ENCODE measurements at places on chromosomes 3 and 15. TPM values are rescaled to one million over a fixed set of nuclear protein-coding genes. Genes with fewer than 3 reads are reported as not detected.
A peak's percentile ranks its signal among the peaks of the same experiment; 100 is the strongest.

- H3K27me3 ChIP-seq, result peaks cover 17% of the 10 kb centered on the region
- peak overlapping the region; percentile 85 for H3K4me3 ChIP-seq
- peak overlapping the region; percentile 81 for H3K27ac ChIP-seq
- peaks cover 21% of the 10 kb centered on the region for H3K4me1 ChIP-seq
- no peak for DNase-seq
- peaks cover 5% of the 10 kb centered on the region for H3K36me3 ChIP-seq
These were observed 1.3 kb downstream of the NEDD4 start for GRCh38 chr15:55991802-55992768.

DNA sequence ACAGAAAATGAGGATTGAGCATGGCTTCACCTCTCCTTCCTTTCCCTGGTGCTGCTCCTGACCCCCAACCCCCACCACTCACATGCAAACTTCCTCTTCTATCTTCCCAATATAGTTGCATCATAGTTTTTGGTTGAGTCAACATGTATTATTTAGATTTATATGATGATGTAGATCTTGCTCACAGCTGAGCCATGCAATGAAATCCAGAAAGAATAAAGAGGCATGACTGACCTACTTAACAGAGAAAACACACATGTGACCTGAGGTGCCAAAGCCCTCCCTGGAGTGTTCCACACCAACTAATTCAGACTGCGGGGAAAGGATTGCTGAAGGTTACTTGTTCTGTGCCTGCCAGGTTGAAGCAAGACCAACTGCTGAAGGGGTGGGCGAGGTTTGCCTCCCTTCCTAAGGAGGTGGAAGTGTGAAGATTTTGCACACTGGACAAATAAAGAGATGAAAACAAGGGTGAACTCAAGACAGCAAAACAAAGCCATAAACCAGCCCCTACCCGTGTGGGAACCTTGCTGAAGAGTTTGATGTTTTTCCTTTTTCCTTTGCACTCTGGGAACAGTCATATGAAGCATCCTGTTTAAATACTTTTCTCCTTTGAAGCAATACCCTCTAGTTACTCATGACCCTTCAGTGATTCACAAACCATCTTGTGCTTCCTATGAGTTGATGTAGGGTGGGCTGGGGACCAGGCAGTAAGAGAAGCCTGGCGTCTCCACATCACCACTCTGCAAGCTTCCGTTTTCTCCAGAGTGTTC is 155.2 kb upstream of the UBE2E1 start:
- peaks cover 8% of the 10 kb centered on the region for H3K4me1 ChIP-seq
- H3K27me3 ChIP-seq, result peaks cover under 1% of the 10 kb centered on the region
- H3K27ac ChIP-seq, result no peak overlapping the region

GABRA5 gene
- not detected for total RNA-seq

TGM4 gene
- total RNA-seq, result not detected

RASGRF1 gene
- not detected for total RNA-seq

CFAP161 gene
- not detected for total RNA-seq

CMC1 gene
- 22.4 TPM for total RNA-seq

DNA sequence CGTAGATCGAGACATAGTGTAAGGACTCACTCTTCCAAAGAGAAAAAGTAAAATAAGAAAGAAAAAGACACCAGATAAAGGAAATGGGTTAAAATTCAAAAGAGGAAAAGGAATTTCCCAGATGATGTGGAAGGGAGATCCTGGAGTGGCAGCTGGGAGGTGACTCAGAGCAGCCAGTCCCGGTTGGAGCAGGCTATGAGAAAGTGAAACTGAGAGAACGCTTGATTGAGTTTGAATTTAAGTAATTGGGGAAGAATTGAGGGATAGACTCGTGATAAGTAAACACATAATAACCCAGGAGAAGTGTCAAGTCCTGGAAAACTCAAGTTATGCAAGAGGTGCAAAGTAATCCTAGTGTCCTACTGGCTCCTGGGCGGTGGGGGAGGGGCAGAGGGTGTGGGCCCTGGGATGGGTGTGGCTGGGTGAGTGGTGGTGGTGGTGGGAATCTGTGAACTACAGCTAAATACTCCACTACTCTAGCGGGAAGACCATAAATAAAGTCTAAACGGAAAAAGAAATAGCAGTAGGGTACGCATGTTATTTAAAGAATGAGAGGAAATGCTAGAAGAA is 1.2 kb downstream of the PRR20G start:
- H3K36me3 ChIP-seq, result no peaks in the 10 kb centered on the region
- DNase-seq, result no peak
- H3K4me3 ChIP-seq, result no peak overlapping the region
- H3K4me1 ChIP-seq, result no peaks in the 10 kb centered on the region

ENTPD3 gene
- not detected for total RNA-seq

DNA sequence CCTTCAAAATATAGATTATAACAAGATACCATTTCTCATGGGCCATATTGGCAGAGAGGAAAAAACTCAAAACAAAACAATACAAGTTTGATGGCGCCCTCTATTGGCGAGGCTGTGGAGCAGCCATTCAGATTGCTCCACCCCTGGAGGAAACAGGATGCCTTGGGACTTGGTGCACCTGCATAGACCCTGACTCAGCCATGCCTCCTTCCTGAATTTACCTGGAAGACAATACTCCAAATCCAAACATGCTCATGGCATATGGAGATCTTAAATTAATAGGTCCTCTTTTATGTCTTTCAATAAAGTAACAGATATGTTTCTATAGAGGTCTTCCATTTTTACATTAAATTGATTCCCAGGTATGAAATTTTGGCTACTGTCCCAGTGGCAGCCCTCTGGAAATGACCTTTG is 90.0 kb downstream of the APBA2 start:
- H3K36me3 ChIP-seq, result peaks cover 4% of the 10 kb centered on the region
- H3K4me3 ChIP-seq, result no peak overlapping the region
- H3K27me3 ChIP-seq, result no peaks in the 10 kb centered on the region
- peak; percentile 73 for DNase-seq
- peaks cover 33% of the 10 kb centered on the region for H3K4me1 ChIP-seq

GRCh38 chr3:37086918-37087317 is 87.5 kb downstream of the LRRFIP2 start:
- no peaks in the 10 kb centered on the region for H3K4me1 ChIP-seq
- H3K27me3 ChIP-seq, result no peaks in the 10 kb centered on the region
- DNase-seq, result no peak
- peaks cover 4% of the 10 kb centered on the region for H3K36me3 ChIP-seq

DNA sequence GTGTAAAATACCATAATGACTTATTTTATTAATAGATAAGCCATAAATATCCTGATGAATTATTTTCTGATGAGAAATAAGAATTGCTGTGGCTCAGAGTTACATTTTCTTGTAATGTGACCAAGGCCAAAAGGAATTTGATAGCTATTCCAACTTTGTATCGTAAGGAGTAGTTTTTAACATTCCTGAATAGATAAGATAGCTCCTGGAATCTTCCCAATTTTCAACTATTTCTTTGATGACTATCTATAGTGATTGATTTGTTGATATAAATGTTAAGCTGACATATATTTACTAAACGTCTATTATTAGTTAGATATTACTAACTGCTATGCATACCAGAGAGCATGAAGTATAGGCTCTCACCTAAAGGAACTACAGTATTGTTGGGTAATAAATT is 49.1 kb upstream of the SATB1 start:
- no peaks in the 10 kb centered on the region for H3K27me3 ChIP-seq
- H3K27ac ChIP-seq, result no peak overlapping the region
- H3K36me3 ChIP-seq, result peaks cover 27% of the 10 kb centered on the region
- peaks cover 11% of the 10 kb centered on the region for H3K4me1 ChIP-seq
- H3K4me3 ChIP-seq, result no peak overlapping the region

DNA sequence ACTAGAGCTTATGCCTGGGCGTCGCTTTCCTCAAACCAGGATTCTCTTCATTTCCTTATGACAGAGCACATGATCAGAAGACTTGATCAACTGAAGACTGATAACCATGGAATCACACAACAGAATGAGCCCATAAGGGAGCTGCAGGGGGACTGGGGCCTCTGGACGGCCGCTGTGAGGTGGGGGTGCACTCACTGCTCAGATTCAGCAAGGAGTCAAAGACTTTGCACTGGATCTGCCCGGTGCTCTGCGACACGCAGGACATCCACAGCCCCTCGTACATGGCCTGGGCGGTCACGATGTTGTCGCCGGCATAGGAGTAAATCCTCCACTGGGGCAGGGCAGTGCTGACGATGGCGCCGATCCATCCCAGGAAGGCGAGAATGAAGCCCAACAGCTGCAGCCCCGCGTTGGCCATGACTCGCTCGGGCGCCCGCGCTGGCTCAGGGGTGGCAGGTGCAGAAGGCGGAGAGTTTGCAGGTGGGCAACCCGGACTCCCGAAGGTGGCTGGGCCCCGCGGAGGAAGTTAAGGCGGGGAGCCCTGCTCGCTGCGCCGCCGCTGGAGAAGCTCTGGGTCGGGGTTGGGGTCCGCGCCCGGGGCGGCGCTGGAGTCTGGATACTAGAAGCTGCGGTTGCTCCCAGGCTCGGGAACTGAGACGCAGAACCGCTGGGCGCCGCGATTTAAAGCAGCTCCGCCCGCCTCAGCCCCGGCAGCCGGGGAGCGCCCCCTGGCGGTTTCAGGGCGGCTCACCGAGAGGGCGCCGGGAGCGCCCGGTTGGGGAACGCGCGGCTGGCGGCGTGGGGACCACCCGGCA is at the start of gene CLDN1:
TSS of gene CLDN1 (minus strand) at position 658 of the 815 bp plus-strand sequence. CDS start at position 418, 240 bp downstream.
- H3K27ac ChIP-seq, result no peak within 1 kb of the TSS
- no peaks in the 10 kb centered on the region for H3K36me3 ChIP-seq
- peaks cover 33% of the 10 kb centered on the region for H3K27me3 ChIP-seq
- H3K4me3 ChIP-seq, result peak within 1 kb of the TSS; percentile 66

HCN4 gene
- total RNA-seq, result not detected

DNA sequence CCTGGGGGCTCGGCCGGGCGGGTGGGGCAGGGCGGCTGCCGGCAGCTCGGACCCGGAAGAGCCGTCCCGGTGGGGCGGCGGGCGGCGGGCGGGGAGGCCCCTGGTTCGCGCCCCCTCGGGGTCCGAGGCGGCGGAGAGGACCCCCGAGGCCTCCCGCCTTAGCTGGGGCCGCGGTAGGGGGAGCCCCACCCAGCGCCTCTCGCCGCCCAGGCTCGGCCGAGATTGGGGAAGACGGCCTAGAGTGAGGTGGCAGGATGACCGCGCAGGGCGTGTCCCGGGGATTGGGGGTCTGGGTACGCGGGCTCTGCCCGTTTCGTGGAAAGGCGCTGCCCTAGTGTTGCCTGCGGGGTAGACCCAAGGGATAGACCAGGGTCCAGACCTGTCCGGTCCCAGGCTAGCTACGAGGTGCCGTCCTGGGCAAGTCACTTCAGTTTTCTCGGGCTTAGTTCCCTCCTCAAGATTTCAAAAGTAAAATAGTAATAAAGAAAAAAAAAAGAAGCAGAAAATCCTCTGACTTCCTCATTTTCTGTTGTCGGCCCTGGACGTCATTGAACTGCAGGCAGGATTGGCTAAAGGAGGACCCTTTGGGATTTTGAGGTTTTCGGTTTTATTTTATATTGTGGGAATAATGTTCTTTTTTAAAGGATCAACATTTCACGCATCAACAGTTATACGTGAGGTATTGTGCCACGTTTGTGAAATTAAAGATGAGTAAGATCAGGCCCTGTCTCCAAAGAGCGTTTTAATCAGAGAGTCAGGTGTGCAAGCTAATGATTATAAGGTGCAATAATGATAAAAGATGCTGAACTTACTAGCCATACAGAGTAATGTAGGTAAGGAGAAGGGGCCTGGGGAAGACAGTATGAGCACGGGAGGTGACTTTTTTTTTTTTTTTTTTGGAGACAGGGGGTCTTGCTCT is 679 bp downstream of the IQGAP1 start:
- DNase-seq, result peak; percentile 67
- peaks cover 44% of the 10 kb centered on the region for H3K4me1 ChIP-seq
- H3K27ac ChIP-seq, result peak overlapping the region; percentile 94
- H3K4me3 ChIP-seq, result peak overlapping the region; percentile 88
- peaks cover 37% of the 10 kb centered on the region for H3K36me3 ChIP-seq

FSIP1 gene
- 0.36 TPM for total RNA-seq

MORC1 gene
- not detected for total RNA-seq

RHOV gene
- total RNA-seq, result 0.40 TPM

RAB6B gene
- total RNA-seq, result 1.7 TPM

SLC22A14 gene
- not detected for total RNA-seq

- no peaks in the 10 kb centered on the region for H3K4me1 ChIP-seq
- no peak for DNase-seq
- no peaks in the 10 kb centered on the region for H3K27me3 ChIP-seq
- H3K4me3 ChIP-seq, result no peak overlapping the region
- H3K27ac ChIP-seq, result no peak overlapping the region
These were observed 527.5 kb downstream of the NAALADL2 start for GRCh38 chr3:175386630-175387029.

GRCh38 chr15:81073801-81074200 is 60.3 kb upstream of the CFAP161 start:
- H3K27me3 ChIP-seq, result peaks cover 6% of the 10 kb centered on the region
- no peak overlapping the region for H3K4me3 ChIP-seq
- H3K4me1 ChIP-seq, result peaks cover 11% of the 10 kb centered on the region
- no peak overlapping the region for H3K27ac ChIP-seq
- peak; percentile 10 for DNase-seq

DNA sequence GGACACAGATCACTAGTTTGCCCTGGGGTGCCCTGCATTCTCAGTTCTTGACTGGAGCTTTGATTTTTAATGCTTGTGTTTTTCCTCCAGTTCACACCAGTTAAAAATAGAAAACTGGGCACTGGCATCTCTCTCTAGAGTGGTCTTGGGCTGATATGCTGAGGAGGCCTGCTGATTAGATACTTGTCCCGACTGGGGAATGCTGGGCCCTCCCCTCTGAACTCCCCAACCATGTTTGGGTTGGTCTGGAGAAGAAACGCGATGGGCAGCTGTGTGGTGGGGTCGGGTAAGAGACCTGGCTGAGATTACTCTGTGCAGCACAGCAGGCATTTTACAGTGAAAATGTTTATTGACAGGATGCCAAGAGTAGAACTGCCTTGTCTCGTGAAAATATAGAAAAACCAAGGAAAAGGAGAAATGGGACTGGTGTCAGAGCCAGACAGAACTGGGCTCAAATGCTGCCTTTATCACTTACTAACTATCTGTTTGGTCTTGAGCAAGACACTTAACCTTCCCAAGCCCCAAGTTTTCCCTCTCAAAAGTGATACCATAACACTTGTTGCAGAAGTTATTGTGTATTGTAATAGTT is 1.6 kb upstream of the ACTC1 start:
- no peaks in the 10 kb centered on the region for H3K36me3 ChIP-seq
- no peak for DNase-seq
- peaks cover 34% of the 10 kb centered on the region for H3K27me3 ChIP-seq

DNA sequence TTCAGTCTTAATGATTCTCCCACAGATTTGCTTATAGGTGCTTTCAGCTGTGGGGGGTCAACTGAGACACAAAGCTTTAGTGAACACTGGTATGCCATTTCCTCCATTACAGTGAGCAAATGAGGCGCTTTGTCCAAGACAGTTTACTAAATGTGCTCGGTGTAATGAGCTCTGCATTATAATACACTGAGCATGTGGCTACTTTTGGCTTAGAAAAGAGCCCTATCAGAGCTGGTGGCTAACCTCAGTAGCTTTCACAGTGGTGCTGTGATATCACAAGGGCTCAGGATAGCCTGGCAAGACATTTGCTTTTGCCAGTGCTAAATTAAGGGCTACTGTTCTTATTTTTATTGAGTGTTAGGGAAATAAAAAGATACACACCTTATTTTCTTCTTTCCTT is 749.7 kb upstream of the ARPP21 start:
- H3K27me3 ChIP-seq, result no peaks in the 10 kb centered on the region
- H3K36me3 ChIP-seq, result no peaks in the 10 kb centered on the region
- H3K4me1 ChIP-seq, result no peaks in the 10 kb centered on the region
- no peak for DNase-seq
- no peak overlapping the region for H3K4me3 ChIP-seq

- DNase-seq, result no peak
- H3K27me3 ChIP-seq, result no peaks in the 10 kb centered on the region
- no peak overlapping the region for H3K4me3 ChIP-seq
- no peak overlapping the region for H3K27ac ChIP-seq
These were observed 193.7 kb downstream of the WDR72 start for GRCh38 chr15:53565721-53566120.

GRCh38 chr15:89494031-89494430 is 2.4 kb downstream of the RHCG start:
- H3K27me3 ChIP-seq, result peaks cover 45% of the 10 kb centered on the region
- no peak overlapping the region for H3K4me3 ChIP-seq
- no peaks in the 10 kb centered on the region for H3K36me3 ChIP-seq
- peaks cover 8% of the 10 kb centered on the region for H3K4me1 ChIP-seq

Data from activated CD8-positive, alpha-beta T cell treated with anti-CD3 and anti-CD28 coated beads for 36 hours (primary cell).